ENCODE measurements at places on chromosomes 7 and 10.
A peak's percentile ranks its signal among the peaks of the same experiment; 100 is the strongest.

- no peak for DNase-seq
Measured at GRCh38 chr10:70350501-70350900, 31.9 kb downstream of the LRRC20 start.

DNA sequence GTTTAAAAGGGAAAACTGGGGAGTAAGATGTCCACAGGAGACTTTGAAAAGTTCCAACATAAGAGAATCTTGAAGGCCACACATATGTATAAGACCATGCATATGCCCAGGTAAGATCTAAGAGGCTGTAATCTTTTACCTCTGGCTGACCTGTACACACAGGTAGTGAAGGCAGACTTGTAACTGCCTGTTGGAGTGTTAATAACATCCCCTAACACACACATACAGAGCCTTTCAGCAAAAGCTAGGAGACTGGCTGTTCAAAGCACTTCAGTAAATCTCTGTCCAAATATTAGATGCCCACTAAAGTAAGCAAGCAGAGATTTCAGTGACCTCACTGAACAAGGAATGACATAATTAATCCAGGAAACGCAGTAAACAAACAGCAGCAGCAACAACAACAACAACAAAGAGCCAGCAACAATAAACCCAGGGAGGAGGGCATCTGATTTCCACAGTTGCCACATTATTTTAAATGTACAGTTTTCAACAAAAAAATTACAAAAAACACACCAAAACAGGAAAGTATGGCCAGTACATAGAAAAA lies 15.0 kb downstream of the CYP51A1 start:
- DNase-seq, result no peak

DNA sequence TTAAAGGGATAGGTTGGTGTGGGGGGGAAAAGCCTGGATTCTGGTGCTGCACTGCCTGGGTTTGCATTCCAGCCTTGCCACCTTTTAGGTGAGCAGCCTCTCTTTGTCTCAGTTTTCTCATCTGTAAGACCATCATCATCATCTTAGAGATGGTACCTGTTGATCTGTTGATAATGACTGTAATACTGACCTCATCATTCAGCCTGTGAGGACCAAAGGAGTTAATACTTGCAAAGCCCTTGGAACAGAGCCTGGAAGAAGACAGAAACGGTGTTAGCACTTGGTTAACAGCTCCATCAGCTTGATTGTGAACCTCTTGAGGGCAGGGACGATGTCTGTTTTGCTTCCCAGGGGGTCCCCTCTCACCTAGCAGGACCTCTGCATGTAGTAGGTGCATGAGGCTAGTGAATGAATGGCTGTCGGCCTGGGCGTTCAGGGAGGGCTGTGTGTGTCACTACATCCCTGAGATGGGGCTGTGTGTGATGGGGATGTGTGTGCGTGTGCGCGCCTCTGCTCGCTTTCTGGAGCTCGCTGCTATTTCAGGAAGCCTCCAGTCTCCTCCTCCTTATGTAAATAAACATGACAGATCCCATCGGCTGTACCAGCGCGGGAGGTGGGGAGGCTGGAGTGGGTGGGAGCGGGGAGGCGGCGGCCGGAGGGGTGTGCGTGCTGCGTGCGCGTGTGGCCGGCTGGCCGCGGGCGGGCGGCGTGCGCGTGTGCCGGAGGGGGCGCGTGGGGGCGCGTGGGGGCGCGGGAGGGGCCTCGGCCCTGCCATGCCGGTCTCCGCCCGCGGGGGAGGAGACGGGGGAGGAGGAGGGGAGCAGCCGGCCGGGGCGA lies 61.2 kb downstream of the NEURL1 start:
- DNase-seq, result peak; percentile 4

GRCh38 chr7:80632139-80632538 lies 6.3 kb upstream of the CD36 start:
- no peak for DNase-seq

DNA sequence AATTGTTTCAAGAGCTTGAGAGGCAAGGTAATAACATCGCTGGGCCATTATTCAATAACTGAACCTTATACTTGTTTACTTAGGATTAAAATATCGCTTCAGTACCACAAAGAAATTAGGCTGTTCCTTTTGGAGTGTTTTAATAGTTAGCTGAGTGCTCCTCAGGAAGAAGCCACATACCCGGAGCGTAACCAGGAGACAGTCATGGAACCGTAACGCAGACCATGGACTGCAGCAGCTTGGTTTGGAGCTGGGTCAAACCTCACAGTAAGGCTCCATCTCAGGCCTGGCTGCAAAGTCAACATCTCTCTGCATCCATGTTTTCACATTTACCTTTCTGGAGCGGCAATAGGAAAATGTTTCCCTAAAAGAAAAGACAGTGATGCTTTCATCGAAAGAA lies 599.0 kb downstream of the TNS3 start:
- no peak for DNase-seq

GRCh38 chr7:128955981-128956380 lies 18.3 kb downstream of the IRF5 start:
- no peak for DNase-seq

DNA sequence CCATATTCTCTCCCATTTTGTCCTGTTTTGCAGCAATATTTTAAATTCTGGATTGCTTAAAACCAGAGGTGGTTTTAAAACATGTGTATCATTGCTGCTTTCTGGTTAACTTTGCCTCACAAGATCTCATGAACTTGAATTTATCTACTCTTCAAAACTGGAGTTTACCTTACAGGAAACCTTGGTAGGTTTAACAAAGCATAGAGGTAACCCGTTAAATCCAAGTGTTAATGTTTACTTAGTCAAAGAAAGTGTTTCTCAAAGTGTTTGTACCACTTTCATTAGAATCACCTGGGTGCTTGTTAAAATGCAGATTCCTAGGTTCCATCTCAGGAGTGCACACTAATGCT lies 44.0 kb upstream of the VDAC2 start:
- DNase-seq, result no peak

GRCh38 chr10:95880704-95881103 lies 27.1 kb upstream of the CC2D2B start:
- no peak for DNase-seq

- DNase-seq, result no peak
Measured at GRCh38 chr10:101228966-101229265, 347 bp downstream of the LBX1 start.

DNA sequence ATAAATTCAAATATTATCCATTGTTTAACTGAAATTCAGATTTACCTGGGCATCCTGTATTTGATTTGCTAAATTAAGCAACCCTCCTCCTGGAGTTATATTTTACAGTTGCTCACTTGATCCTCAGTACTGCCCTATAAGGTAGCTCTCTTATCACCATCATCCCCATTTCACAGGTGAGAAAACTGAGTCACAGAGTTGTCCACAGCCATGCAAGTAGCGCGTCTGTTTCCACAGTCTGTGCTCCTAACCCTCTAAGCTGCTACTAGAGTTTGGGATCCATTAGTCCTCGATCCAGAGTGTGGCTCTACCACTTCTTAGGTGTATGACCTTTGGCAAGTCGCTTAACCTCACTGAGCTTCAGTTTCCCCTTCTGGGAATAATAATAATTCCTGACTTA lies 34.9 kb upstream of the KDM7A start:
- no peak for DNase-seq

GRCh38 chr10:25498645-25499044 lies 323.8 kb downstream of the GPR158 start:
- no peak for DNase-seq

DNA sequence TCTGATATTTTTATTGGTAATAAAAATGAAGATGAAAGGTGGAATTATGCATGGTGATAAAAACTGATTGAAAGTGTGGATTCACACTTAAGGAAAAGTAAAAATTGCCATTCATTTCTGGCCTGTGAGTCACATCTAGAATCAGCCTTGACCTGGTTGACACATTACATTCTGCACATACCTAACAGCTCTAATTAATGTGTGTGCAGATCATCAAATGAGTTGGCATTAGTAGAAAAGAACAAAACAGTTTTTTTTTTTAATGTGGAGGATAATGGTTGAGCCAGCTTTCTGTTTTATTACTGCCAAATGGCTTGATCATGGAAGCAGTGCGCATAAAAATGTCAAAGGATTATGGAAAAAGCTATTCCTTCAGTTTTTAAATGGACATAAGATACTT lies 142.6 kb upstream of the TMEM196 start:
- no peak for DNase-seq

GRCh38 chr7:139798221-139798620 lies 20.4 kb upstream of the HIPK2 start:
- no peak for DNase-seq

DNA sequence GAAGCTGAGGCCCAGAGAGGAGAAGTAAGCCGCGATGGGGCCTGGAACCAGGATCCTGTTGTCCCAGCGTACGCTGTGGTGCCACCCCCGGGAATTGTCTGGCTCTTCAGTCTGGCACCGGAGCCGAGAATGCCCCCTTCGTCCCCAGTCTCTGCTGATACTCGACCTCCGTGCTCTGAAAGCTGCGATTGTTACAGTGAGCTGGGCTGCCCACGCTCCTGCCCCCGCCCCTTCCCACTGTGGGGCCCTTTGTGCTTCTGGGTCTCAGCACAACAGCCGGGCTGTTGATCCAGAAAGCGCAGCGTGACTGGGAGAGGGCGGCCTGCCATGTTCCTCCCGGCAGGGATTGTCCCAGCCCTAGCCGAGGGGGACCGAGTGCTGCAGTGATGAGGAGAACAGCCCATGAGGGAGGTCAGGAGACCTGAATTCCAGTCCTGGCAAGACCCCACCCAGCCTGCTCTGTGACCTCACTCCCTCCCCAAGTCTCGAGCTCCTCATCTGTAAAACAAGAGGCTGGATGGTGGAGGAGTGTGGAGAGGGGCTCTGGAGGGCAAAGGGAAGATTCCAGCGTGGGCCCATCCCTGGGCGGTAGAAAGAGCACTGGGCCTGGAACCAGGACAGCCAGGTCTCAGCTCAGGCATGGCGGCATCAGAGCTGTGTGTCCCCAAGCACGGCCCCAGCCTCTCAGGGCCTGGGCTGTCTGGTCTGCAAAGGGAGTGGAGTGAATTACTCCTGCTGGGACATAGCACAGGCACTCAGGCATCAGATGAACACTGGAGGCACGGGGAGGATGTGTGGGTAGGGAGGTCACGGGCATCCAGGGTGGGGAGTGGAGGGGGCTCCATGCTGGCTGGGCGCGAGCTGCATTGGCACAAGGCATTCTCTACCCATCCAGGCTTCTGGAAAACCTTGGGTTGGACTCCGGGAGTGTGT lies 43.6 kb downstream of the TSPAN15 start:
- DNase-seq, result no peak

DNA sequence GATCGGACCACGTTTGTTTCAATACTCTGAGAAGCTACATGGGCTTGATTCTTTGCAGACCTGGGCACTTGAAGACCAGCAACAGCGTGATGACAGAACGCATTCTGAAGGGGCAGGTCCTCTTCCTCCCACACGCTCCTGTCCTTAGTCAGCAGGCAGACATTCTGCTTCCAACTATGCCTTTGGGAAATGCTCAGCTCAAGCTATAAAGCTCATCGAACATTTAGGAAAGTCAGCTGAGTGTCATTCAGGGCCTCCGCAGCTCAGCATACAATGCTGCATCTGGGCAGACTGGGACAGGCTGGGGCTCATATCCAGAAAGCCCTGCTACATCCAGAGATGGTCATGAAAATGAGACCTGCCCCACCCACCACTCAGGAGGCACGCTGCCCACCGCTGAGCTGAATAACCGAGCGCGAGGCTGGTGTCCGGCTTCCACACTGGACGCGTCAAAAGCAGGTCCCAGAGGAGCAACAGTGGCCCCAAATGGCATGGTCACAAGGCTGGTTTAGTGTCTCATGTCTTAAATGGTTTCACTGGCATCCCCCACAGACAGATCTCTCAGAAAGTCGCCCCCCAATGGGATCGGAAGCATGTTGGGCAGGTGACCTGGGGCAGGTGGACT lies 274.0 kb downstream of the DNAJB6 start:
- DNase-seq, result no peak

DNA sequence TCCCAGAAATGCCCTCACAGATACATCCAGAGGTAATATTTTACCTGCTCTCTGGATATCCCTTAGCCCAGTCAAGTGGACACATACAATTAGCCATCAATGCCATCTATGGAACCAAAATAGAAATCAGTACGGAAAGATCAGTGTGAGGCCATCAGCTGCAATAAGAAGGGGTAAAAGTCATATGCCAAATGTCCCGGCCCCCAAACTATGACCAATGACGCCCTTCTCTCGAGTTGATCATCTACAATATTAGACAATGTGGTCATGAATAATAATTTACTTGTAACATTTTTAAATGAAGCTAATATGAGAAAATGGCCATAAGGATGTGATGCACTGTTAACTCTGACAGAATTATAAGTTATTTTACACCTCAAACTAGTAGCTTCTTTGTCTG lies 588.9 kb downstream of the POM121L12 start:
- DNase-seq, result no peak

DNA sequence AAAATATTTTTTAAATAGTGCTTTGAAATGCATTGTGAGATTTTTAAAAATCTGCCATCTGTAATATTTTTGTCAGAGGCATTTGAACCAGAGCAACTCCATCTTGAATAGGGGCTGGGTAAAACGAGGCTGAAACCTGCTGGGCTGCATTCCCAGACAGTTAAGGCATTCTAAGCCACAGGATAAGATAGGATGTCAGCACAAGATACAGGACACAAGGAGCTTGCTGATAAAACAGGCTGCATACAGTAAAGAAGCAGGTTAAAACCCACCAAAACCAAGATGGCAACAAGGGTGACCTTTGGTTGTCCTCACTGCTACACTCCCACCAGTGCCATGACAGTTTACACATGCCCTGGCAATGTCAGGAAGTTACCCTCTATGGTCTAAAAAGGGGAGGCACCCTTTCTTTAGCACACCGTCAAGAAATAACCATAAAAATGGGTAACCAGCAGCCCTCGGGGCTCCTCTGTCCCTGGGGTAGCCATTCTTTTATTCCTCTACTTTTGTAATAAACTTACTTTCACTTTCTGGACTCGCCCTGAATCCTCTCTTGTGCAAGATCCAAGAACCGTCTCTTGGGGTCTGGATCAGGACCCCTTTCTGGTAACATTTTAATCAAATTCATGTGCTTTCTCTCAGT lies 273.7 kb downstream of the SEMA3D start:
- no peak for DNase-seq

- no peak for DNase-seq
Measured at GRCh38 chr7:11135573-11135972, 161.9 kb downstream of the PHF14 start.

DNA sequence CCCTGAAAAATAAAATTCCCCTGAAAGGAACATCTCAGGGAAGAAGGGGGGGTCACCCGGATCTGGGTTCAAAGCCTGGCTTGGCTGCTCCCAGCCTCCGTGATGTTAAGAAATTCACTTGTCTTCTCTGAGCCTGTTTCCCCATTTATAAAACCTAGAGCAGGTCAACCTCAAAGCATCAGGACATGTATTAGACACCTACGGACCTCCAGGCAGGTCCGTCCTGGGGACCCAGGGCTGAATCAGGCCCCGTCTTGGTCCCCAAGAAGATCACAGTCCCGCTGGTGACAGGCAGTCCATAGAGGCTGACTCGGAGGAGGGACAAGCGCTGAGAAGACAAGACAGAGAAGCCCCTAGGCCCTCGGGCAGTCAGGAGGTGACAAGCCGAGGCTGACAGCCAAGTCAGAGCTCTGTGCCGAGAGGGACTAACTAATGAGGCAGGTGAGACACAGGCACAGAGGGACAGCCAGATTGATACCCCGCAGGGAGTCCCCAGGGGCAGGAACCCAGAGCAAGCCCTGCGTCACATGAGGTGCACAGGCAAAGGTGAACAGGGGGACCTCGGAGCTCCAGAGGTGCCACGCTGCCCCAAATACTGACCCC lies 2.9 kb downstream of the MYL10 start:
- no peak for DNase-seq
